ENCODE measurements at places on chromosomes 16 and 17.

- DNase-seq: no peak
These were observed 698 bp downstream of the PSME3 start for GRCh38 chr17:42833767-42834422.

GRCh38 chr16:85181739-85182129 lies 69.5 kb upstream of the CIBAR2 start:
- no peak for DNase-seq

DNA sequence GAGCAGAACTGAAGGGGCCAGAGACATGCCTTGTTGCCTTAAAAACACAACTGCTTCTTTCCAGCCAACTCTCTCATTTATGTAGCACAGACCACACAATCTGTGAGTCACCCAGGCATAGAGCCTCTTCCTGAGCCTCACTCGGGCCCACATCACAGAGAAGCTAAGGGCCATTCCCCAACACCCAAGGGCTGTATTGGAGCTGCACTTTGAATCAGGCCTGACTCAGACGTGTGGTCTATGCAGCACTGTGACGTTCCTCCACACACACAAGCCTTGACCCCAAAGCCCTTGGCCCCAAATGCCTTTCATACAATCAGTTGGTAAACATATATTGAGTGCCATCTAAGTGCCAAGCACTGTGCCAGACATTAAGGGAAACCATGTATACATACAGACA lies 308.9 kb upstream of the DYNLRB2 start:
- DNase-seq: no peak

DNA sequence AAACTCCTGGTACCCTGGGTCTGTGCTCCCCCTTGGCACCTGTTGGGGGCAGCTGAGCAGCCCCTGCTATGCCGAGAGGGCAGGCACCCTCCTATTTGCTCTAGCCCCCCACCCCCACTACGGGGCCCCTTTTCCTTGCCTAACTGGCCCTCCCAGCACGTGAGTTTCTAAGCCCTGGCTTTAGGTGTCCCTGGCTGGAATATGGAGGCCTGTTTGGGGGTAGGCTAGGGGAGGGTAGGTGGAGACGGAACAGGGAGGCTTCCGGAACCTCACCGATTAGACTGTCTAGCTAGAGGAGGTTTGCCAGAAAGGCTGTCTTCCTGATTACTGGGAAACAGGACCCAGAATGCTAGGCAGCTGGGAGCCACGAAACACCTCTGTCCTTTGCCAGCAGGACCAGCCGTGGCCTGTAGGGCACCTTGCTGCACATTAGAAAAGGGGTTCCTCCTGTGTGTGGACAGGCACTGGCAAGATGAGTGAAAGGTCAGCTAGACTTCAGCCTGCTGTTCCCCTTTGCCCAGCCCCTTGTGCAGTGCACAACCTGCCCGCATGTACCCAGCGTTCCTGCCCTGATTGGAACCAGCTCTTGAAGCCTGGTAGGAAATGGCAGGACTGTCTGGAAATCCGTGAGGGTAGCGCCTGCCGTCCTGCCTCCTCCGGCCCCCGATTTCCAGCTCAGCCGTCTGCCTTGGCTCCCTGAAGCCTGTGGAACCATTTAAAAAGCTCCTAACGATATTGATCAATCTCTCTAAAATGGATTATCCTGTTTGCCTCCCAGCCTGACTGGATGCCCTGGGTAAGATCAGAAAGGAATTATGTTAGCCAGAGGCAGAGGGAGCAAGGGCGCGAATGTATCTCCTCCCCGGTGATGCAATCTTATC lies 83.4 kb upstream of the GSE1 start:
- no peak for DNase-seq

GRCh38 chr16:16909126-16909525 lies 530.2 kb downstream of the NPIPA7 start:
- DNase-seq: no peak

DNA sequence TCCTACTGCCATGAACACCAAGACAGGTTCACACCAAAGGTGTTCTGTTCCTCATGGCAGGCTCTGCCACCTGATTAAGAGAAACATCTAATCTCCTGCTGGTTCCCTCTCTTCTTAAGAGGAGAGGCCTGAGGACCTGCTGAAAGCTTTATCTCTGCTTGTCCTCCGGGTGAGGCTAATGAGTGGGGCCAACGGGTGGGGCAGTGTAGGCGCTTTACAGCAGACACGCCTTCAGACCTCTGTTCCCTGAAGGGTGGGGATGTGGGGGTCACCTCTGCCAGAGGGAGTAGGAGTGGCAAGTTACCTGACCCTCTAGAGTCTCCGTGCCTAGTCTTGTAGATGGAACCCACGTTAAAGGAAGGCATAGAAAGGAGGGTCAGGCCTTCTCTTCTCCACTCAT lies 4.2 kb upstream of the MRM1 start:
- DNase-seq: no peak

GRCh38 chr17:77498791-77499698 lies 358.3 kb downstream of the SEC14L1 start:
- no peak for DNase-seq

GRCh38 chr16:53768167-53768566 lies 64.2 kb downstream of the FTO start:
- no peak for DNase-seq

- peak; percentile 50 for DNase-seq
These were observed 121.2 kb downstream of the SNX29 start for GRCh38 chr16:12097523-12098428.

- DNase-seq: peak; percentile 18
These were observed 19.0 kb upstream of the MON1B start for GRCh38 chr16:77171745-77172635.

DNA sequence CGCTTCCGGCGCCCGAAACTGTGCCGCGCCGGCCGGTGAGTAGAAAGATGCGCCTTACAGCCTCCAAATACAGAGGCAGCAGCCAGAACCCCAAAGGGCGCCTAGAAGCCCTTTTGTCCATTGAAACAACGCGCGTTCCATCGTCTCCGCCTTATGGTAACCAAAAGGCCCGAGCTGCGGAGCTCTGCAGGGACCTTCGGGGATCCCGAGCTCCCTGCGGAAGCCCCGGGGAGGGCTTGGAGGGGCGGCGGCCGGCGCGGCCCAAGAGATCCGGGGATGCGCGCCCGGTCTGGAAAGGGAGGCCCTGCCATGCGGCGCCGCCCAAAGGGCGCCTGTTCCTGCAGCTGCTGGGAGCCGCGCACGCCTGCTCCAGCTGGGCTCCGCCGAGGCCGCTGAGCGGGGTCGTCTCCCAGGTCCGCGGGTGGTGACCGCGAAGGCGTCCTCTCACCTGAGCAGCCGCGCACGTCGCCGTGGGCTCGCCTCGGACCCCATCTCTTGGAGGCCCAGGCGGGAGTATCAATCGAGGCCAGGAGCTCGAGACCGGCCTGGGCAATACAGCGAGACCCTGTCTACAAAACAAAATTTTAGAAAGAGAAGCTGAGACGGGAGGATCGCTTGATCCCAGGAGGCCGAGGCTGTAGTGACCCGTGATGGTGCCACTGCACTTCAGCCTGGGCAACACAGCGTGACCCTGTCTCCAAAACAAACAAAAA lies 742 bp upstream of the FBXO31 start:
- no peak for DNase-seq

GRCh38 chr17:9346296-9346926 lies 229.2 kb downstream of the STX8 start:
- no peak for DNase-seq

- DNase-seq: no peak
These were observed 11.4 kb upstream of the DUS1L start for GRCh38 chr17:82076785-82077591.

DNA sequence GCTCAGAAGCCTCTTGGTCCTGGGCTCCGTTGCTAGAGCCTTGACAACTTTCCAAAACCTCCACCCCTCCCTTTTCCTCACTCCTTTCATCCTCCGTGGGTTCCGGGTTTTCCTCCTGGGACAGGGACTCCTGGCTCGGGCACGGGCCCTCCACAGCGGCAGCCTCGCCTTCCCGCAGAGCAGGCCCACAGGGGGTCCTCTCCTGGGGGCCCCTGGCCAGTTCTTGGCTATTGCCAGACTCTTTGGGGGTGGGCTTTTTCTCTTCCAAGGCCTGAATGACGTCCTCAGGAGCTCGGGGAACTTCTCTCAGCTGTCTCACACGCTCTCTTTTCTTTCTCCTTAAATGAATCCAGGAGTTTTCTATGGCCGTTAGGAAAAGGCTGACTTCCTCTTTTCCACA lies 19.3 kb upstream of the MNT start:
- DNase-seq: no peak

- no peak for DNase-seq
These were observed 11.8 kb downstream of the CNGB1 start for GRCh38 chr16:57959121-57959520.

DNA sequence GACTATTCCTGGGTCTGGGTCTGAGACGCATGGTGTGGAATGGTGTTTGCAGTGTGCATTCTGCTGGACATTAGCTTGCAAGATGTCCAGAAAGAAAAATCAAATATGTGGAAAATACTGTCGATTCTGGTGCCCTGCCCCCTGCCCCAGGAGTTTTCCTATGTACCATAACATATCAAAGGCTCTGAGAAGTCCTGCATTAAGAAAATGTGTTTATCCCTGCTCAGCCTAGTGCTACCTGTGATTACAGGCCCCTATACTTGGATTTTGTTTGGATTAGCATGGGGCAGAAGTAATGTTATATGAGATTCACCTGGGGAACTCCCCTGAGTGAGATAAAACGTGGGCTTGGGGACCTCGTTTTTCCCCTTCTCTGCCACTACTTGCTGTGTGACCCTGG lies 325.0 kb downstream of the CBLN1 start:
- DNase-seq: no peak

- no peak for DNase-seq
These were observed 68.1 kb upstream of the CPHXL start for GRCh38 chr16:75794426-75794825.

DNA sequence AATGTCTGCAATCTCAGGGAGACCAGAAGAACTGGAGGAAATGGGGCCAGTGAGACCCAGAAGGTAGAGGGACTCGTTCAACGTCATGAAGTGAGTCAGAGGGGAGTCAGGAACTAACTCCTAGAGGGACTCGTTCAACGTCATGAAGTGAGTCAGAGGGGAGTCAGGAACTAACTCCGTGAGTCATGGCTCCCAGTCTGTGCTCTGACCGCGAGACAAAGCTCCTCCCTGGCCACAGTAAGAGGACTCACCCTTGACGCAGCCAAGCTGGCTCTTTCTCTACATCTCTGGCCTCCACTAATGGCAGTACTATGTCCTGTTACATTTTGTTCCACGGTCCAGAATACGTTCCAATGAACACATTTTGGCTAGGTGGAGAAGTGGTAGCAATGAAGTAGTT lies 902.5 kb downstream of the KCNJ2 start:
- no peak for DNase-seq

DNA sequence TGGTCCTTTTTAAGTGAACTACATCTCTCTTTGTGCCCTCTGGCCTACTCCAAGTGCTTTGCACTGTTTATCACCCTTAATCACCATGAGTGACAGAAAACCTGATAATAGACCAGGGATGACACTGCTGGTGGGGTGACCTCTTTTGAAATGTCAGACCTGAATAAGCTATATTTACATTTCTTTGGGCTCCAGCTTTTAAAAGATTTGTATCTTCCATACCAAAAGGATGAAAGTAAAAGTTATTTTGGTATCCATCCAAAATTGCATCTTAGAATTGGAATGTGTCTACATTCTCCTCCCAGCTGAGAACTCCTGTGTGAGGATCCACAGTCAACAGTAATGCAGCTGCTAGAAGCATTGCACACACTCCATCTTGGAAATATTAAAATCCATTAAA lies 370.0 kb downstream of the CDH11 start:
- DNase-seq: no peak

DNA sequence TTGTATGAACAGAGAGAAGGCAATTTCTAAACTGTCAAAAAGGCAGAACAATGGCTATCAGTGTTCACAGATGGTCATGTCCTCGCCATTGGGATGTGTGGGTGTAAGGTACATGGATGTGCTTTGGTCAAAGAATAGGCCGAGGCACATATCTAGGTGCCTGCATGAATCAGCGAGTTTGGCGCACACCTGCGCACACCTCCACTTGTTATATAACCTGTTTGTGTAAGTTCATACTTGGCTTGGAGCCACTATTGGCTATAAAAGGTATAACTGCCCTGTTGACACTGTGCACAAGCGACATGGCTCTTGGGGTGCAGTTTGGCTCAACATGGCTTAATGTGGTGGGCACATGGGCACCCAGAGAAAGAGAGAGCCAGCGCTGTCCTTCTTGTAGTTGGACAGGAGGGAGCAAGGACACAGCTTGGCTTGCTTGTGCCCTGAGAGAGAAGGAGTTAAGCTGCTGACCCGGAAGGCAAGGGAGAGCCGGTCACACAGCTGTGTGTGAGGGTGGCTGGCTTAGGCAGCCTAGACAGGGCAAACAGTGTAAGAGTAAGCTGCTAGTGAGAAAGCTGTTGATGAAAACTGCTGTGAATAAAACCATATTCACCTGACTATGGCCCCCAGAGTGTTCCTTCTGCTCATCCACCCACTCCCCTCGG lies 499.1 kb downstream of the KCNJ2 start:
- DNase-seq: no peak

DNA sequence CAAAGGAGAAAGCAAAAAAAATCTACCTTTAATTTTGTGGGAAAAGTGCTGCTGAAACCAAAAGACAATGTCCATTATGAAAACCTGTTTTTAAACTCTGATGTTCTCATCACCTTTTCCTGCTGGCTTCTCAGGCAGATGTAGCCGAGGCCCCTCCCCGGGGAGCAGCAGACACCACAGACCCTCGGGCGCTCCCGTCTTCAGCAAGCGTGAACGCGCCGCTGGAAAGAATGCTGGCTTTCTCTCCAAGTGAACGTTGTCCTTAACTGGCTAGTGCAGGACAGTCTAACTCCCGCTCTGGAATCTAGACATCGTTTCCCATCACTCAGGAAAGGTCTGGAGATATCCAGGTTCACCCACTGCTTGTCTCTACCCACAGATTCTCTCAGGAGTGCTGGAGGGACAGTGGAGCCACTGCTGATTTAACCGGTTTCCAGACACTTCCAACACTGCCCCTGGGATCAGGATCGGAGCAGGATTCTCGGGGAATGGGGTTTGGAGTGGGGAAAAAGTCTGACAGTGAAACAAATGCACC lies 211.2 kb downstream of the RBFOX3 start:
- DNase-seq: peak; percentile 63

- no peak for DNase-seq
These were observed 40.0 kb upstream of the RBFOX3 start for GRCh38 chr17:79650861-79651260.

DNA sequence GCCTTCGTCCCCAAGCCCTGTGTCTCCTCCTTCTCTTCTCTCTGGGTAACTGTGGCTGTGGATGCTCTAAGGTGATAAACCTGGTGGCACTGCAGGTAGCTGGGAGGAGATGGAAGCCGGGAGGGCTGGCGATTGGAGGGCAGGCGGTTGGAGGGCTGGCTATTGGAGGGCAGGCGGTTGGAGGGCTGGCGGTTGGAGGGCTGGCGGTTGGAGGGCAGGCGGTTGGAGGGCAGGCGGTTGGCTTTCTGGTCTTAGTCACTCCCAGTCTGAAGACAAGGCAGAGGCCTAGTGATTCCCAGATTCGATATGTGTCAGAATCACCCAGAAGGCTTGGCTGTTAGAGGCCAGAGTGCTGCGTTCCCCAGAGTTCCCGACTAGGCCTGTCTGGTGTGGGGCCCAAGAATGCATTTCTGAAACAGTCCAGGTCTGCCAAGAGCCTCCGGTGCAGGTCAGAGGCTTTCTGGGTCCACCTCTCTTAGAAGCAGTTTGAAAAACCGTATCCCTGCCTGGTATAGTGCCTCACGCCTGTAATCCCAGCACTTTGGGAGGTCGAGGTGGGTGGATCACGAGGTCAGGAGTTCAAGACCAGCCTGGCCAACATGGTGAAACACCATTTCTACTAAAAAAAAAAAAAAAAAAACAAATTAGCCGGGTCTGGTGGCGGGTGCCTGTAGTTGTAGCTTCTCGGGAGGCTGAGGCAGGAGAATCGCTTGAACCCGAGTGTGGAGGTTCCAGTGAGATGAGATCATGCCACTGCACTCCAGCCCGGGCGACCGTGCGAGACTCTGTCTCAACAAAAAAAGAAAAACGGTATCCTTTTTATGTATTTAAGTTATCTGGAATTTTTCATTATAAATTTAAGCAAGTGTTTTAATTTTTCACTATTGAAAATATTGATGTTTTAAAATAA lies 59.7 kb downstream of the WDR45B start:
- DNase-seq: no peak

Data from ELF-1 (cell line).